ENCODE measurements at places on chromosomes 3 and 15.

DNA sequence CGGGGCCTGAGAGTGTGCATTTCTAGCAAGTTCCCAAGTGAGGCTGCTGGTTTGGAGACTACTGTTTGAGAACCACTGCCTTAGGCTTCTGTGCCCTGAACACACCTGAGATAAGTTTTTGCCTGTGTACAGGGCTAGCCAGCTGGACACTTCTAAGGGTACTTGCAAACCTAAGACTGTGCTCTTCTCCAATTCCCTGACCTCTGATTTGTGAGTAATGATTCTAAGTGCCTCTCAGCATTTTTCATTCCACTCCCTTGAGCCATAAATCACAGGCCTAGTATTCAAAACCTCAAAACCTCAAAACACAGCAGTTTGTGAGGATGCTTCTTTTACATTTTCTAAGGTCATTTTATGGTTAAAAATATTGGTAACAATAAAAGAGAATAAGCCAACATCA, 148.4 kb downstream of the CHST2 start:
- DNase-seq: no peak

DNA sequence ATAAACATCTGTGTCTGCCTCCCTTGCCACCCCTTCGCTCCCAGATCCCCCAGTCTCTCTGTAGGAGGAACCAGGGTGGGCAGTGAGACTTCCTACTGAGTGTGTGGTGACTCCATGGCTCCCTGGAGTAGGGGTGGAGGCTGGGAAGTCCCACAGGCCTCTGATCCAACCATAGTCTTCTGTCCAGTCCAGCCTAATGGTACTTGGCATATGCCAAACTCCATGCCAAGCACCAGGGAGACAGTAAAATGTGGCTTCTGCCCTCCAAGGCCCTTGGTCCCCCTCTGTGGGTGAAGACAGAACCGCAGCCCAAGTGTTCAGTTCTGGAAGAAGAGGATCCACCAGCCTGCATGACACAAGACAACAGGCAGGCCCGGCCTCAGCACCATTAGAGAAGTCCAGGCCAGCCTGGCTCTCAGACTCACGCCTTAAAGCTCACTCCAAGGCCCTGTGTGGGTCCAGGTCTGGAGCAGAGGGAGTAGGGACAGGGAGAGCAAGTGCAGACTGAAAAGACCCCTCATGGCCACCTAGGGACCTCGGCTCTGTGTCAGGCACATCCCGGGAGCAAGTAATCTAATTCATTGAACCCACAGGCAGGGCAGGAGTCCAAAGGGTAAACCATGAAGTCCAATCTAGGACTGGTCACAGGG, 112.7 kb downstream of the ETFA start:
- no peak for DNase-seq

DNA sequence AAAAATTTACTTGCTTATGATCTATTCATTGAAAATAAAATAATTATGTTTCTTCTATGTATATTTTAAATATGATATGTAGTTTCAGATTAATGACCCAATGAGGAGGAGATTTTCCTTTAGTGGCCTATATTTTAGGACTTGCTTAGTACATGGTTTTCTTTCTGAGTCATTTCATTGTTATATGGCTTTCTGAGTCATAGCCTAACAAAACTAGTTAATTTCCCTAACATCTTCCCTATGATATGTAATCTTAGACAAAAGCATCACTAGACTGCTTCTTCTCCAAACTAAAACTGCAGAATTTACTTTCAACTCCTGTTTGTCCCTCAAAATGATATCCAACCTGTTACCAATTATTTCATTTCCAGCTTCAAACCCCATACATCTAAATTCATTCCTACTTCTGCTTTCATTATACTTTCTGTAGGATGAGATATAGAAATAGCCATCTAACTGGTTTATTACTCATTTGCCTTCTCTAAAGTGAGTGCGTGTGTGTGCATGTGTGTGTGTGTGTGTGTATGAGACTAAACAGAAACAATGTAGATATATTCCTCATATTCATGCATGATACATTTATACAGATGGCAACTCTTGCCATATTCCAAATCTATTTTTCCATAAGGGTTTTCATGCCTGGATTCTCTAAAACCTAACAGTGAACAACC, 915.0 kb upstream of the GBE1 start:
- DNase-seq: no peak

GRCh38 chr15:85473455-85473854, 93.1 kb downstream of the AKAP13 start:
- DNase-seq: no peak

DNA sequence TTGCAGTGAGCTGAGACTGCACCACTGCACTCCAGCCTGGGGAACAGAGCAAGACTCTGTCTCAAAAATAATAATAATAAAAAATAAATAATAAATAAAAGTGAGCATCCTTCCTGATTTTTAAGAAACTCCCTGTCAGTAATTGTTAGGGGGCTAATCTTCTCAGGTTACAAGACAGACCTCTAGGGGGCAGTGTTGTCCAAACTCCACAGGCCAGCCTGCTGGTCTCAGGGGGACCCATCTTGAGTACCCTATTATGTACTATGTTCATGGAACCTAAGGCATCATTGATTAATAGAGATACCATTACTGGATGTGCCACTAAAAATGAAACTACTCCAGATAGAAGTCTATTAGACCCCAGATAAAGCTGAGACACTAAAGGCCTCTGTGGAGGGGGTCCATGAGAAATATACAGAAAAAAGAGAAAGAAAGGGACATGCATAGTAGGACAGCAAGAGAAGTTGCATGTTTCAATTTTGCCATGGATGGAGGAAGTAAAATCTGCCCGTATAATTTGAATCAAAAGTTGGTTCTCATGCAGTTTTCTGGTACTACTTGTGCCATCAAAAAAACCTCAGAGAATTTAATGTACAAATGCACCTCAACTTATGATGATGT, 85.5 kb upstream of the CDV3 start:
- no peak for DNase-seq

DNA sequence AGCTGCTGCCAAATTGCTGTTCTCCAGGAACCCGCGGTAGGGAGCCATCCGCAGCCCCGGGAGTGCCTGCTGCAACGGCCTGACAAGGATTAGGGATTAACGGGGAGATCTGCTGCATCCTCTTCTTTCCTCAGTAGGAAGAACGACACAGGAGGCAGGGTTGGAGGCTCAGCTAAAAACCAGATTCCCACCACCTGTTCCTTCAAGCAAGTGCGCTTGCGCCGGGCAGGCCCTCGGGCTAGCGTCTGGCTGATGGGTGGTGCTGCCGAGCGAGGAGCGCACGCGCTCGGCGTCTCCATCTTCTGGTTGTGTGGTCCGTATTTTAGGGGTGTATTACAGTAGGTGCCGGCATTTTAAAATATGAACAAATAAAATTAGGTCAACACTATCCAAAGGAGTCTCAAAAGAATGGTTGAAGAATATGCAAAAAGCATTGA, 25.4 kb upstream of the SLC25A26 start:
- DNase-seq: no peak

GRCh38 chr15:70459312-70459711, 304.0 kb downstream of the UACA start:
- DNase-seq: no peak

GRCh38 chr3:95280711-95281352, 1218.0 kb downstream of the NSUN3 start:
- DNase-seq: no peak

Measured in coronary artery (tissue), 2 donors.